ENCODE measurements at places on chromosomes 12 and 14.

GRCh38 chr14:93480867-93481266, 50.1 kb downstream of the UNC79 start:
- no peak for DNase-seq

DNA sequence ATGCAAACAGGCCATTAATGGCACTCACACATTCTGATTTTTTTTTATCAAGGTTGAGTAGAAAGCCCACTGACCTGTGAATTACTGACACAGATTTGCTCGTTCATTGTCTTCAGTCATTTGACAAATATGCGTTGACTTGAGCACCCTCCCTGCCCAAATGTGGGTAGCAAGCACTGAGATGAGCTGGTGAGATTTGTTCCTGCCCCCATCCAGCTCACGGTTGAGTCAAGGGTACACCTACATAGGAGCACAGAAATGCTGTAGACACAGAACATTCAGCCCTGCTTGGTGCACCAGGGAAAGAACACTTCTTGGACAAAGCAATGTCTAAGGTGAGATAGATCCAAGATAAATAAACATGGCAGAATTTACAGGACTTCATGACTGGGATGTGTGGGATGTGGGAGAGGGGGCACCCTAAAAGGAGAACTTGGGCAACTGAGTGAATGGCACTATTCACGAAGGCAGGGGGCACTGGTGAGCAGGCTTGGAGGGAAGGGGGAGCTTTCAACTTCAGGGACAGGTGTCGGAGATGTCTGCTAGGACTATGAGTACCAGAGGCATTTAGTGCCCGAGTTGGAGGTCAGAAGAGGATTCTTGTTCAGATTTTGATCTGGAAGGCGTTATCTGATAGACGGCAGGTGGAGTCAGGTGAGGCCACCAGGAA, 213.4 kb downstream of the VRK1 start:
- no peak for DNase-seq

DNA sequence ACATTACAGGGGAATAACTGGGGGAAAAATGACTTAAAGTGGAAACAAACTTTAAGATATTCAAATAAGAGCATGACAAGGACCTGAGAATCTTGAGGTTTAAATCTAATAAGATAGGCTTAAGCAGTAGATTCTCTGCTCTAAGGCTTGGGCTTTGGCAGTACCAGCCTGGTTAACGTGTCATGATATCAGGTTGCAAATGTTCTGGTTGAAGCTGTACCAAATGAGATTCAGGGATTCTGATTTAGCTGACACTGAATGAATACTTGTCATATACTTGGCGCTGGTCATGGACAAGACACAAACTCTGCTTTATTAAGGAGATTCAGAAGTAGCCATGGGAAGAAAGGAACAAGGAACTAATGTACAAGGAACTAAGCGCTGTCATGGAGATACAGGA, 6.1 kb downstream of the TCP11L2 start:
- DNase-seq = no peak

DNA sequence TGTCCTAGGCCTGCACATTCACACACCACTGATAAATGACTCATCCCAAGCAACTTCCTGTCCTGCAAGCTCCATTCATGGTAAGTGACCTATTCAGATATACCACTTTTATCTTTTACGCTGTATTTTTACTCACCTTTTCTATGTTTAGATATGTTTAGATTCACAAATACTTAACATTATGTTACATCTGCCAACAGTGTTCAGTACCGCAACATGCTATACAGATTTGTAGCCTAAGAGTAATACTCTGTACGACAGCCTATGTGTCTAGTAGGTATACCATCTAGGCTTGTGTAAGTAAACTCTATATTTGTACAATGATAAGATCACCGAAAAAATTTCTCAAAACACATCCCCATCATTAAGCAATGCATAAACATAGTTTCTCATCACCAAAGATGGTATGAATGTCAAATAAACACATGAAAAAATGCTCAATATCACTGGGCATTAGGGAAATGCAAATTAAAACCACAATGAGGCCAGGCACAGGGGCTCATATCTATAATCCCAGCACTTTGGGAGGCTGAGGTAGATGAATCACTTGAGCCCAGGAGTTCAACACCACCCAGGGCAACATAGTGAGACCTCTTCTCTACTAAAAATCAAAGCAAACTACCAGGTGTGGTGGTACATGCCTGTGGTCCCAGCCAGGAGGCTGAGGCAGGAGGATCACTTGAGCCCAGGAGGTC, 20.7 kb downstream of the ATXN2 start:
- DNase-seq = peak; percentile 38

DNA sequence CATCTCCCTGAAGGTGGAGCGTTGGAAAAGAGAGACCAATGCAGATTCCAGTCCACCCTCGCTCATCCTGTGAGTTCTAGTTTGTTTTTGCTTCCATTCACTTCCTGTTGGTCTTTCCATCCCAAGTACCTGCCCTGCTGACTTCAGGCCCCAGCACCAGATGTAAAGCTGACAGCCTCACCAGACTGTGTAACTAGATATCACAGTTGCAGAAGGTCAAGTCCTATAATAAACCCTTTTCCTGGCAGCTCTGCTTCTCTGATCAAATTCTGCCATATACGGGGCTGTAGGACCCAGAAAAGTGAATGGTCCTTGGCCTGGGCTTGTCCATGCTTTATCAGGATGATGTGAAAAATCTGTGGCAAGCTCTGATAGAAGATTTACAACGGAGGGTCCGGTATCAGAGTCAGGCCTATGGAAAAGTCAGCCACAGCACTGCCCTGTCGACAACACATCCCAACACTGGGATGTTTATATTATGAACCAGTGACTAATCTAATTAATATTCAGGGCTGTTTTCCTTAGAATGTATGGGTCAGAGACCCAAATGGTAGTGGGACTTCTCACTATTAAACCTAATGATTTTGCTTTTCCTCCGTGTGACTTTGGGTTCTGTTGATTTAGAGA, 42.1 kb downstream of the CCDC175 start:
- DNase-seq = no peak

- DNase-seq = no peak
Measured at GRCh38 chr14:69333791-69334337, 64.2 kb downstream of the ERH start.

DNA sequence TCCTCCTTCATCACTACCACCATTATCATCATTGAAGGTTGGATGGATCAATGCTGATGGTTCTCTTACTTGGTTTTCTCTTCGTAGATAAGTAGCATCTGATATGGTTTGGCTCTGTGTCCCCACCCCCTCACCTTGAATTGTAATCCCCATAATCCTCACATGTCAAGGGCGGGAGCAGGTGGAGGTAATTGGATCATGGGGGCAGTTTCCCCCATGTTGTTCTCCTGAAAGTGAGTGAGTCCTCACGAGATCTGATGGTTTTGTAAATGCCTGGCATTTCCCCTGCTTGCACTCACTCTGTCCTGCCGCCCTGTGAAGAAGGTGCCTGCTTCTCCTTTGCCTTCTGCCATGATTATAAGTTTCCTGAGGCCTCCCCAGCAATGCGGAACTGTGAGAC, 172.4 kb upstream of the PWP1 start:
- no peak for DNase-seq

- DNase-seq = no peak
Measured at GRCh38 chr12:14957551-14958168, 3.7 kb downstream of the ARHGDIB start.

- DNase-seq = no peak
Measured at GRCh38 chr12:793711-794110, 41.3 kb downstream of the WNK1 start.

DNA sequence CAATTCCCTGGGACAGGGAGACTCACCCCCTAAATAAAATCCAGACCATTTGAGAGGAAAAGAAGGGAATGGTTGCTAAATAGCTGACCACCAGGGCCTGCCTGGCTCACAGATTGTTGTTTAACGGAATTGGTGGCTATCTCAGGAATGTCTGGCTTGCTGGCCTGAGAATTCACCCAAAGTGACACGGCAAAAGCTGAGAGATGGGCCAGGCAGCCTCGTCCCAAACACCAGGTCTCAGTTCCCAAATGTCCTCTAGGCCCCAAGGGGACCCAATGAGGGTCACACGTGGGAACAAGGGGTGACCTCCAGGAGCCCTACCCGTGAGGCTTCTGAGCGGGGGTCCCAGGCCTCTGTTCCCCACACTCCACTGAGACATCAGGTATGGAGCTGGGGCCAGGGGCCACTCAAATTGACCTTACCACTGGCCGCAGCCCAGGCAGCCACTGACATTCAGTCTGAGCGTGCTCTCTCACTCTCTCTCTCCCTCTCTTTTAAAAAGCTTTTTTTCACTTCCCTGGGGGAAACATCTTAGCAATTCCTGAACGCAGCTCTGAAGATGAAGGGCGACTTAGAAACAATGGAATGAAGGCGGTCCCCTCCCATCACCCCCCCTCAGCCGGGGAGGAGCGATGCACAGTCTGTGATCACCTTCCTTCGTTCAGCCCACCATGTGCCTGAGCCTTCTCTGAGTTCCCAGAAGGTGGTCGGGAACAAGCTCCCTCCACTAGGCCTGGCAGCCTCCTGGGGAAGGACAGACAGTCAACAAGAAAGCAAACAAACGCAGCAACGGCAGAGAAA, 131.2 kb downstream of the SCARB1 start:
- no peak for DNase-seq
